Activated CD4-positive, CD25-positive, alpha-beta regulatory T cell treated with anti-CD3 and anti-CD28 coated beads, Interleukin-2, amount 50 U/mL, for 16 hours (primary cell): ENCODE measurements at places on chromosomes 4 and X.

GRCh38 chr4:56892691-56893090, 15.0 kb upstream of the REST start:
- no peak for DNase-seq

DNA sequence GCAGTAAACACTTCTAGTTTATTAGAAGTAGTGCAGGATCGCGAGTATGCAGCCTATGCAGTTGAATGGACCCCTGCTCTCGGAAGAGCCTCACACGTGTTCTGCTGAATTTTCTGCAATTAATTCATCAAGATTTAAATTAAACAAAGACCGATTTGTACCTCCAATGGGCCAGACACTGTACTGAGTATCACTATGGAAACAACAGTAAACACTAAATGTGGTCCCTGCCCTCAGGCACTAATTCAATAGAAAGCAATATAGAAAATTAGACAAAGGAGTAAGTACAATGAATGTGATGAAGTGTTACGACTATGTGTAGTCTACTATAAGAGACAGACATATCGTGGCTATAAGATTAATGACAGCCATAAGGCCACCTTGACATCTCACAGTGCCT, 740.3 kb upstream of the FRG1 start:
- DNase-seq = no peak

- peak; percentile 60 for DNase-seq
Observed at GRCh38 chr4:1248245-1249147, at the start of gene CTBP1. CTBP1 (minus strand) TSS chr4:1249130; CDS start chr4:1241331, 7,799 bp downstream.

DNA sequence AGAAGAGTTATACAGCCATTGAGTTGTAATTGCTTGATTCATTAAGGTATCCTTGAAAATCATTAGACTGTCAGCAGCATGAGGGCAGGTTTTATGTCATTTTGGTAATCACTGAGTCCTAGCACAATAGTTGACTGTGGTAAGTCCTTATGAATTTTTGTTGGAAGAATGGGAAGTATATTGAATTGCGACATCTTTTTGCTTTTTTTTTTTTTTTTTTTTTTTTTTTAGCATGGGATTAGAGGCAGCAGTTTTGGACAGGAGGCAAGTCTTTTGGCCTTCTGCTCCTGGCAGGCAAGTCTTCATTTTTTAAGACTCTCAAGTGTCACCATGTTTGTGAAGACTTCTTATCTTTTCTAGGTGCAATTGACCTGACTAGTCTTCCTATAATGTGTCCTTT, 29.7 kb downstream of the PRRG1 start:
- no peak for DNase-seq

DNA sequence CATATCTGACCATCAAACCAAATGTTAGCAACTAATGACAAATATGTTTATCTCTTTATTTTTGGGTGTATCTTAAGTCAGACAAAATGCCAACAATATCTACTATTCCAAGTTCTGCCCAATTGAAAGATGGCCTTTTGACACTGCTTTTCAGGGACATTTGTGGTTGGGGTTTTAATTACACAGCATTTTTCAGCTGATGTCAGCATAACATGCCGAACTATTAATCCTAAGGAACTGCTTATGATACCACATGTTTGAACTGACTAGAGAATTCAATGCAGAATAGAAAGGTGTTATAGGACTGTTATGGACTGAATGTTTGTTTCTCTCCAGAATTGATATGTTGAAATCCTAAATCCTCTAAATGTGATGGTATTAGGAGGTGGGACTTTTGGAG, 445.1 kb downstream of the TMA16 start:
- no peak for DNase-seq

DNA sequence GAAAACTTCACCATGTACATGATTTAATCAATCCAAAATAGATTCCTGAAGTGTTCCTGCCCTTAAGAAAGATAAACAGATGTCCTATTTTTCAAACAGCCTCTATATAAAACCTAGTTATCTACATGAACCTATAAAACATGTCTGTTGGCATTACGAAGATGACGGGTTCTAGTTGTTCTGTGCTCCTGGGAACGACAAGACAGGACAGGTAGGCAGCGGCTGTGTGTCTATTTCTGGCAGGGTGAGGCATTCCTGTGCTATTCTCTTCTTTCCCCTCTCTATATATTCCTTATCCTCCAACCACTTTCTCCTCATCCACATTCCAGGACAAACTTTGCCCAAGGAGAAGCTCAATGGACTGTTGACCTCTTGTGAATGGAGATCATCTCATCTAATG, 6.1 kb downstream of the FAT1 start:
- DNase-seq = no peak

GRCh38 chr4:106615410-106615945, 246.9 kb upstream of the GIMD1 start:
- DNase-seq = no peak

DNA sequence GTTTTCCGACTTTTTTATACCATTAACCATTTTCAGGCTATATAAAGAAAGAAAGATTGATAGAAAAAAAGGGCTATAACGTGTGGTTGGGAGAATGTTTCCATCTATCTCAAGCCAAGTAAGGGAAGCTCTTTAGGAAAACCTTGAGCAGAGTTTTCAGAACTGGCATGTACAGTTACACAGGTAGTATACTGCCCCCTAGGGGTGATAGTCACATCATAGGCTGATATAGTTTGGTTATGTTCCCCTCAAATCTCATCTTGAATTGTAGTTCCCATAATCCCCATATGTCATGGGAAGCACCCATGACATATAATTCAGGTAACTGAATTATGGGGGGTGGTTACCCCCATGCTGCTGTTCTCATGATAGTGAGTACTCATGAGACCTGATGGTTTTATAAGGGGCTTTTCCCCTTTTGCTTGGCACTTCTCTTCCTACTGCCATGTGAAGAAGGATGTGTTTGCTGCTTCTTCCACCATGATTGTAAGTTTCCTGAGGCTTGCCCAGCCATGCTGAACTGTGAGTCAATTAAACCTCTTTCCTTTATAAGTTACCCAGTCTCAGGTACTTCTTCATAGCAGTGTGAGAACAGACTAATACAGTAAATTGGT, 186.8 kb downstream of the TMA16 start:
- DNase-seq = no peak

DNA sequence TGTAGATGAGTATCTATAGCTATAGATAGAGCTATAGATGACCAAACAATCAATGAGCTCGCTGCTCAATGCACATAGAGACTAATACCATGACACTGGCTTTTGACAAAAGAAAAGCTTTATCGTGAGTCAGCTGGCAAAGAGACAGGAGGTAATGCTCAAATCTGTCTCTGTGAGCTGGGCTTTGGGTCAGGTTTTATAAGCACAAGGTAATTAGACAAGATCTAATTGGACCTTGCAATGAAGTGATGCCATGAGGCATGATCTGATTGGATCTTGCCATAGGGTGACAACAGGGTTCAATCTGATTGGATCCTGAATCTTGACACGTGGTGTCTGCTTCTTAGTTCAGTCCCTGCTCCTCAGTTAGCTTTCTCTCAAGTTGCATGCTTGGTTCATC, 180.7 kb upstream of the MXRA5 start:
- DNase-seq = no peak
